T-cell (primary cell): ENCODE measurements at places on chromosomes 5 and 9.

- DNase-seq: no peak
- H3K4me3 ChIP-seq: no peak overlapping the region
- no peak overlapping the region for H3K27ac ChIP-seq
- H3K4me1 ChIP-seq: no peaks in the 10 kb centered on the region
- no peaks in the 10 kb centered on the region for H3K36me3 ChIP-seq
- no peaks in the 10 kb centered on the region for H3K27me3 ChIP-seq
Observed at GRCh38 chr5:107894361-107894760, 223.6 kb upstream of the EFNA5 start.

DNA sequence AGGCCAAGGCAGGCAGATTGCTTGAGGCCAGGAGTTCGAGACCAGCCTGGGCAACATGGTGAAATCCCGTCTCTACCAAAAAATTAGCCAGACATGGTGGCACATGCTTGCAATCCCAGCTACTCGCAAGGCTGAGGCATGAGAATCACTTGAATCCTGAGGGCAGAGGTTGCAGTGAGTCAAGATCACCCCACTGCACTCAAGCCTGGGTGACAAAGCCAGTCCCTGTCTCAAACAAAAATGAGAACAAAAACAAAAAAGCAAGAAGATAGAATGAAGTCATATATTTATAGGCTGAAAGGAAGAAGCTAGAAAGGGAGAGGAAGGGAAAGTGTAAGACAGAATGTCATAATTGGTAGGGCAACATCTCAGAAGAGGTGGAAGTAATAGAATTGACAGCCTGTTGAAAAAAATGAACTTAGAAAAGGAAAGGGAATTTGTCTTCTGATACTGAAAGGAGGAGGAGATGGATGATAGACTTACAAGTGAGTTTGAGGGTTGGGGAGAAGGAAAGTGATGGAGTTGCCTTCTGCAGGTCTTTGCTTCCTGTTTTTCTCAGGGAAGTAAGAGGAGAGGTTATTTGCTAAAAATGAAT, 32.2 kb downstream of the CARD6 start:
- H3K4me3 ChIP-seq: no peak overlapping the region
- H3K27ac ChIP-seq: no peak overlapping the region
- no peaks in the 10 kb centered on the region for H3K4me1 ChIP-seq
- H3K36me3 ChIP-seq: no peaks in the 10 kb centered on the region
- no peaks in the 10 kb centered on the region for H3K27me3 ChIP-seq

- no peak overlapping the region for H3K4me3 ChIP-seq
- no peaks in the 10 kb centered on the region for H3K4me1 ChIP-seq
- no peak for DNase-seq
- H3K36me3 ChIP-seq: no peaks in the 10 kb centered on the region
- no peak overlapping the region for H3K27ac ChIP-seq
Observed at GRCh38 chr5:96054311-96055030, 92.8 kb upstream of the ELL2 start.

DNA sequence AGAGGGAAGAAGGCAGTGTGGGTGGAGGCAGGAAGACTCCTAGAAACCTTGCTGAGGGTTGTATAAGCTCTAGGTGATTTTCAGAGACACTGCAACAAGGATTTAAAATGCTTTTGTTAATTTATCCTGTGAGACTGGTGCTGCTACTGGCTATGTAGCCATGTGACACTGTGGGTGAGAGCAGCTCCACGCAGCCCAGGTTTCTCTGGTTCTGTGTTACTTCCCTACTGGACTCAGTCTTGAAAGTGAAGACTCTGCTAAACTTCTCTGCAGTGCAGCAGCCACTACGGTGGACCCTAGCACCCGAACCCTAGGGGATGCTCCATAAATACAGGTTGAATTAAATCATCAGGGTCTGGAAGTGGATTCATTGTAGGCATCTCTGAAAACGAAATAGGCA, 25.8 kb upstream of the EFNA5 start:
- no peaks in the 10 kb centered on the region for H3K4me1 ChIP-seq
- H3K36me3 ChIP-seq: no peaks in the 10 kb centered on the region
- no peaks in the 10 kb centered on the region for H3K27me3 ChIP-seq
- H3K27ac ChIP-seq: no peak overlapping the region

DNA sequence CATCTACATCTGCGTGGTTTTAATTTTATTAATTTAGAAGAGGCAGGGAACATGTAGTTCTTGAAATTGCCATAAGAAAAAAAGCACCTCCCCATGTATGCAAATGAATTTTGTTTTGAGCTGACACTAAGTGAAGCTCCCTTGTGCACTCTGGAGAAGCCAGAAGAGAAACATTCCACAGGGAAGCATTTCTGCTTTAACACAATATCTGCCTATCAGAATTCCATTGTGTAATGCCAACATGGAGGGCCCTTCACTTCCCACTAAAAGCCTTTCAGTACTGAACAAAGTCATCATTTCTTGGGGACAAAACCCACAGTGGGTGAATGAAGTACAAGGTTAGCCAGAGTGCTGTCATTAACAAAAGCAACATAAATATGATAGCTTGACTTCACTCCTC, 59.7 kb downstream of the PRELID2 start:
- DNase-seq: no peak
- no peaks in the 10 kb centered on the region for H3K27me3 ChIP-seq
- H3K4me1 ChIP-seq: no peaks in the 10 kb centered on the region
- H3K4me3 ChIP-seq: no peak overlapping the region
- no peak overlapping the region for H3K27ac ChIP-seq

DNA sequence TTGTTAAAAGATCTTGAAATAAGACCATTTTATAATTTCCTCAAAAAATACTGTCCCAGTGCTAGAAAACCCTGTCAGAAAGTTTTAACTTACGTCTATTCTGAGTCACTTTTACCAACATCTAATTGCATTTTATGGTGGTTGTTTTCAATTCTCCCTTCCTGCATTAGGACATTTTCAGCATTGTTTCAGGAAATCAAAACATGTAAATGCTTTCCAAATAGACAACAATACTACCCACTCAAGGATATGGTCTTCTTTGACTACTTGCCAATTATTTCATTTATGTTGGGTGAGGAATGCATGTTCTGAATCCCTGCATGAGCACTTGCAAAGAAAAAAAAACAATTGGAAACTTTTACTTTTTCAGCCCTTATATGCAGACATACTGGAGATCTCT, 284.6 kb upstream of the PDE4D start:
- no peak overlapping the region for H3K27ac ChIP-seq
- DNase-seq: no peak
- no peaks in the 10 kb centered on the region for H3K36me3 ChIP-seq
- H3K4me3 ChIP-seq: no peak overlapping the region
- H3K27me3 ChIP-seq: no peaks in the 10 kb centered on the region
